ENCODE measurements at places on chromosomes 2 and 18.

- DNase-seq, result no peak
Observed at GRCh38 chr2:127897531-127898211, 11.9 kb upstream of the AMMECR1L start.

- DNase-seq, result no peak
Observed at GRCh38 chr2:20745924-20746555, 76.9 kb downstream of the LDAH start.

DNA sequence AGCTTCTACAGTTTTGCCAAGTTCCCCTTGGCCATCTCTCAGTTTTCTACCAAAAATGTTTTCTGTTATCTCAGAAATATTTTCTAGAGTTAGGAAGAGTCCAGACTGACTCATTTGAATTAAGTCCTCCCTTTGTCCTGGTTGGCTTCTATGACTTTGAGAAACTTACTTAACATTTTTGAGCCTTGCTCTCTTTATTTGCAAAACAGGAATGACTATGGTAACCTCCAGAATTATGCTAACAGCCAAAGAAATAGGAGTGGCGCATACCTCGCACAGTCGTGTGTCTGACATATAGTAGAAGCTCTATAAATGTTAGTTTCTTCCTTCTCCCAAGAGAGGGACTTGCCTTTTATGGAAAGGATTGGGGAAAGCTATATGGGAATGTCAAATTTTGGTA, 841.1 kb downstream of the TSN start:
- DNase-seq, result no peak

DNA sequence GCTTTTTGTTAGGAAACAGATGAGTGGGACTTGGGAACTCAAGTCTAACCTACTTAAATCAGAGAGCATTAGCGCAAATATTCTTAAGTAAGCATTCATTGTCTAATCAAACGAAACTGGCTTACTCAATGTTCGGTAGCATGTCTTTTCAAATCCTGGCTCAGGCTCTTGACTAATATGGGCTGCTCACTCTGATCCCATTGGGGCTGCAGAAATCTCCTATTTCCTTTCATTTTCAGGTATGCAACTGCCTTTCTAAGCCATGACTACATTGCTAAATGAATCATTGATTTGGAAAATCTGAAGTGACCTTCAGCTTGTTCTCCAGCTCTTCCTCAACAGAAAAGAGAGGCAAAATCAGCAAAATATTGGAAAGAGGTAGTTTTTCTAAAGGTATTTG, 2084.4 kb upstream of the PIK3C3 start:
- no peak for DNase-seq

DNA sequence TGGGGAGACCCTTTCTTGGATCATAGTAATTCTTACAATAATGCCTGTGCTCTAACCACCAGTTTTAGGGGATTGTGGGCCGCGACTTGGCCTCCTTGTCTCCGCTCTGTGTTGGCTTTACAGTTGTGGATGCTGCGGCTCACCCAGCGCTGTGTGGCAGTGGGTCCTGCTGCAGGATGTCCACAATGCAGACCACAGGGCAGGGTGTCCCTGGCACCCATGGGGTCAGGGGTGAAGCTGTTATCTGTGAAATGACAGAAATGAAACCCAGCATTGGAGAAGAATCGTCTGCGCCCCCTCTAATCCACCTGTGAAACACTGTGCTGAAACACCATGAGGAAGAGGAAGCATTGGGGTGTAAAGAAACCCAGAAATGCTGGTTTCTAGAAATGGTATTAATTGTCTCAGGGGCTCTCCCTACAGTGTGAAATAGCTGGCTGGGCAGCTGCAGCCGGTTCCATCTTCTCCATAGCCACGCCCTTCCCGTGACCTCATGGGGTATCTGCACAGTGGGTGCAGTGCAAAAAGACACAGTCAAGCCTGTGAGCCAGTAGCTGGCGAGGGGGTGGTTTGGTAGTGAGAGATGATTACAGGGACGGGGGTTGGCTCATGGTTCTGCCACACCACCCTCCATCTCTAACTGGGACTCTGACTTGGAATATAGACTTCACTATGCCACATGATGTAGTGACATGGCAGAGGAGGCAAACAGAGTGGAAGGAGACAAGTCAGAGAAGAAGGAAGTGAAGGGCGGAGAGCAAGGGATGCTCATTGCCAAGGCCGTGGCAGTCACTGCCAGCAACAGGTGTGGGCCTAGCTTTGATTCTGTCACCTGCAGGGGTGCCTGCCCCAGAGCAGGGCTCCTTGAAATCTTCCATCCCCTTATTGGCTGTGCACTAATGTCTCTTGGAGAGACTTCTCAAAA, 16.2 kb downstream of the INPP4A start:
- DNase-seq, result no peak

- DNase-seq, result no peak
Observed at GRCh38 chr2:71891719-71892422, 255.8 kb downstream of the CYP26B1 start.

GRCh38 chr2:233977296-233977837, 60.2 kb downstream of the TRPM8 start:
- no peak for DNase-seq

DNA sequence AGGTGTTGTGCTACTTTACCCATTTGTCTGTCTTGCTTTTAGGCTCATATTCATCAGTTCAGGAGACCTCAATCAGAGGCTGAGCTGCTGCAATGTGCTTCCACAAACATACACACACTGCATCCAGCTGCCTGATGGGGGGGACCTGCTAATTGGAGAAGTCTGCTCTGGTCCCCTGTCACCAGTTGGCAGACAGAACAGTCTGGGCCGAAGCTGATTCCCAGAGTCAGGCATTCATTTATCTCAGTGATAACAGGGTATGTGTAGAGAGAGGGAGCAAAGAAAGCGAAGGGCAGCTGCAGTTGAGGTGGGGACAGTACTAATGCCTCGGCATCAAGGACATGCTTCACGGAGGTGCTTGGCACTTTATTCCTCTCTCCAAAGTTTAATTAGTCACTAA, 584.3 kb upstream of the PIK3C3 start:
- DNase-seq, result no peak

- no peak for DNase-seq
Observed at GRCh38 chr2:205032093-205032551, 486.8 kb downstream of the PARD3B start.

- DNase-seq, result no peak
Observed at GRCh38 chr2:74292751-74293150, 50.5 kb downstream of the SLC4A5 start.

DNA sequence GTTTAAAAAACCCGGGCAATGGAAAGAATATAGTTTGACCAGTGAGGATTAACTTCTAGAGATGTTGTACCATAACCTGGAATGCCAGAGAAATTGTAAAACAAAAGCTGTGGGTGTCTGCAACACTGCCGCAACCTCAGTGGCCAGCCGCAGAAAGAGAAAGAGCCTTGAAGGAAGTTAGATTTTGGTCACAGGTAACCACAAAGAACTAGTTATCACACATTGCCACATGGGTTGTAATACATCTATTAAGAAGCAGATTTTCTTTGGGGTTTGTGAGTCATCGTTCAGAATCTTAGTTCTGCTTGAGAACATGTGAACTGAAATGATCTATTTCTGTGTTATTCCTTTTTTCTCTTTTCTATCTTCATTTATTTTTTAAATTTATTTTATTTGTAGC, 222.9 kb upstream of the AGAP1 start:
- peak; percentile 18 for DNase-seq

DNA sequence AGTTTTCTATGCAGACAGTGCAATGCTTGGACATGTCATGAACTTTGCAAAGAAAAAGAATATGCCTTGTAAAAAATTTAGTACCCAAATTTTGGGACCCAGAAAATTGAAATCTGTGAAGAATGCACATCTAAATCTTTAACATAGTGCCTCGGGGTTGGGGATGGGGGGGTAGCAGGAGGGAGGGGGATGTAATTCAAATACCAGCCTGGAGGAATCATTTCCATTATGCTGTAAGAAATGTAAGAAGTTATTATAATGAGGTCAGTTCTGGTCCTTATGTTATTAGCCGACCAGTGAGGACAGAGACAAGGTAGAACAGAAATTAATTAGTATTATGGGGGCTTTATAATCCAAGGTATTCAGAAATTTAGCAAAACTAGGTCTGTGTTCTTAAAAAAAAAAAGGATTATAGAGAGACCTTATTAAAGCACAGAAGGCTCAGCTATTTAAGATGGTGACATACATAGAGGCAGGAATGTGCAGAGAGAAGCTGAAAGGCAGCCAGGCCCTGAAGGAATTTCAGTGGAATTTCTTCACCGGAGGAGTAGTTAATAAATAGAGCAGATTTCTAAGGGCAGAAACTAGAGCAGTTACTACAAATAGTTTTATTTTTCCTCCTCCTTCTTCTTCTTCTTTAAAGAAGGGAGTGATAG, 89.0 kb upstream of the RBMS1 start:
- DNase-seq, result no peak

DNA sequence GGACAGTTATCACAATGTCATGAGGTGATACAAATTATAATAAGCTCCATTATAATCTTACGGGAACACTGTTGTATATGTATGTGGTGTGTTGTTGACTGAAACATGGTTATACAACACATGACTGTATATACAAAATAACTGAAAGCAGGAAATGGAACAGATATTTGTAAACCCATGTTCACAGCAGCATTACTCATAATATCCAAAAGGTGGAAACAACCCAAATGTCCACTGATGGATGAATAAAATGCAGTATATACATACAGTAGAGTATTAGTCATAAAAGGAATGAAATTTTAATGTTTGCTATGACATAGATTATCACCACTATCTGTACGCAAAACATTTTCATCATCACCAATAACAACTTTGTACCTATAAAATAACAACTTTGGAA, 107.3 kb downstream of the USP34 start:
- no peak for DNase-seq

DNA sequence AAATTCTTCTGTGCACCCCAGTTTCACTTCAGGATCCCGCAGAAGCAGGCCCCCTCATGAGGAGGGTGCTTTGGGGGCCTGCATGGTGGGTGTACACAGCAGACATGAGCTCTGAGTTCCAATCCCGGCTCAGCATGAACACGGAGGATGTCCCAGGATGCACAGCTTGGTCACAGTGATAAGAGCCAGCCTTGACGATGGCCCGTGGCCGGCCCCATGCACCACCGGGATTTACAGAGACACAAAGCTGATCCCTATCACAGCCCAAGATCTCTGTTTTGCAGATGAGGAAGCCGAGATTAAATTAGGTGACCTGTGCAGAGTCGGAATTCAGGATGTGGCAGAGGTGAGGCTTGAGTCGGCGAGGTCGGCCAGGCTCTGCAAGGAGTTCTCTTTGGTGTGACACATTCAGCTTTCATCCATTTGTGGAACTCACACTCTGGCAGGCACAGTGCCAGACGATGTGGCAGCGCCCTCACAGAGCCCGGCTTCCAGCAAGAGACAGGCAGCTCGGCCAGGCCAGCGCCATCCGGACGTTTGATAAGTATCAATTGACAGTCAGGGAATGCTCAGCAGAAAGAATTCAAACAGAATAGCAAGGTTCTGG, 456.3 kb upstream of the MYT1L start:
- no peak for DNase-seq

DNA sequence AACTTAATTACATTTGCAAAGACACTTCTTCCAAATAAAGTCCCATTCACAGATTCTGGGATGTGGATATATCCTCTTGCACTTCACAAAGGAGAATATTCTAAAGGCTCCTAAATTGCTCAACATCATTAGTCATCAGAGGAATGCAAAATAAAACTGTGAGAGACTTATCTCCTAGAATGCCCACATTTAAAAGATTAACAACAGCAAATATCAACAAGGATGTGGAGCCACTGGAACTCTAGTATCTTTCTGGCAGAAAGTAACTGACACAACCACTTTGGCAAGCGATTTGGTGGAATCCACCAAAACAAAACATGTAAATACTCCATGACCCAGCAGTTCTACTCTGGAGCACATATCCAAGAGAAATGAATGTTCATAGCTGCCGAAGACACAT, 4.6 kb downstream of the NEU2 start:
- no peak for DNase-seq

DNA sequence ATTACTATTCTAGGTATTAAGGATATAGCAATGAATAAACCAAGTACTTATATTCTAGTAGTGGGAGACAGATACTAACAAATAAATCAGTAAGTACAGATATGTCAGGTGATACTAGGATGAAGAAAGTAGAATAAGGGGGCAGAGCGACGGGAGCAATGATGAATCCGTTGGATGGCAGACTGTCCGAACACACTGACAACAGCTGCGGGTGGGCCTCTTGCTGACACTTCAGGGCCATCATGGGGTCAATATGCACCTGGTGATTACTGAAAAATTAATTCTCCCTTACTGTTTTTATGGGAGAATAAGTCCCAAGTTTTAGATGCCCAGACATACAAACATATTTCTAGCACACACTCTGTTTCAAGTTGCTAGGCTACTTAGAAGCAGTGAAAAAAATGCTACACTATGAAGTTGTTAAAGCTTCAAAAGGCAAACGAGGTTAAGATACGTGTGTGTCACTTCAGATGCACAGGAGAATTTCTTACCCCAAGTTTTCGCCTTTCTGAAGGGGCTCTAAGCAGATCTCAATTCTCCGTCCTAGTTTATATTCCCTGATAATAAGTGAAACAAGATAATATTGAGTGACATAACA, 78.7 kb downstream of the USP40 start:
- no peak for DNase-seq

DNA sequence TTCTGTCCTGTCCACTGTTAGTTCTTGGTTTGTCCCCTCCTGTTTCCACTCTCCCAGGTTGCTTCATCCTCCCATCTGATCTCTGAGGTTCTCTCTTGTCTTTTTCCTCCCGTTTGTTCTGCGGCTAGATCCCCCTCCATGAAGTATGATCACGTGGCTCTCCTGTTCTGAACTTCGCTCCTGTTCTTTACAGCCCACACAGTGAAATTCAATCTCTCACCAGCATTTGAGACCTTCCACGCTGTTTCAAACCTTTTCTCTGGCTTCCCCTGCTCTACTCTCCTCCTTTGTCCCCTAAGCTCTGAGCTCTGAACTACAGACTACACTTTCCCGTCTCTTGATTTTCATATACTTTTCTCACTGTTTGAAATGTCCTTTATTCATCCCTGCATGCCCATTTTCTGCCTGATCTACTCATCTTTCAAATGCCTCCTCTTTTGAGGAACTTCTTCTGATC, 83.5 kb downstream of the OSBPL6 start:
- DNase-seq, result no peak

GRCh38 chr18:28114472-28114871, 62.5 kb downstream of the CDH2 start:
- no peak for DNase-seq

All from GM12891 (cell line).